A549 treated with RU486 at 1 μM for 4 hours (cell line): ENCODE measurements at places on chromosomes 6 and 20. TPM values are rescaled to one million over a fixed set of nuclear protein-coding genes. Genes with fewer than 3 reads are reported as not detected.

CLVS2 gene
- total RNA-seq = 0.05 to 0.13 TPM (median 0.11 TPM) in 4 of 5 replicates, not detected in the other

MAPK14 gene
- 21.1 to 27.6 TPM (median 25.5 TPM) in 5 replicates for total RNA-seq

BTN1A1 gene
- not detected in 5 replicates for total RNA-seq

MAP3K4 gene
- total RNA-seq = 11.9 to 17.1 TPM (median 14.3 TPM) in 5 replicates

CAPN11 gene
- not detected in 5 replicates for total RNA-seq

BMP5 gene
- not detected in 5 replicates for total RNA-seq

COX7A2 gene
- 267 to 330 TPM (median 296 TPM) in 5 replicates for total RNA-seq

IL17A gene
- not detected in 5 replicates for total RNA-seq

APOBEC2 gene
- total RNA-seq = not detected in 5 replicates

HRH3 gene
- not detected in 5 replicates for total RNA-seq

PET117 gene
- total RNA-seq = 21.8 to 29.8 TPM (median 26.4 TPM) in 5 replicates

NT5E gene
- total RNA-seq = 20.4 to 42.9 TPM (median 36.6 TPM) in 5 replicates

RBM38 gene
- 23.0 to 37.3 TPM (median 35.1 TPM) in 5 replicates for total RNA-seq

OR2H2 gene
- not detected in 5 replicates for total RNA-seq

SOBP gene
- total RNA-seq = 0.86 to 1.1 TPM (median 1.1 TPM) in 5 replicates

TAAR5 gene
- not detected in 5 replicates for total RNA-seq

CCN5 gene
- total RNA-seq = 22.0 to 38.0 TPM (median 23.7 TPM) in 5 replicates

TTBK1 gene
- total RNA-seq = 0.03 to 0.09 TPM (median 0.06 TPM) in 4 of 5 replicates, not detected in the other

COL19A1 gene
- not detected in 5 replicates for total RNA-seq

DZANK1 gene
- 2.6 to 3.3 TPM (median 2.8 TPM) in 5 replicates for total RNA-seq

TTI1 gene
- 17.9 to 22.5 TPM (median 21.2 TPM) in 5 replicates for total RNA-seq

PROKR2 gene
- not detected in 5 replicates for total RNA-seq
